Activated B cell treated with CpG ODN at 0.5 μM for 24 hours (primary cell): ENCODE measurements at places on chromosomes 6 and 20. TPM values are rescaled to one million over a fixed set of nuclear protein-coding genes. Genes with fewer than 3 reads are reported as not detected.

GRCh38 chr6:39137245-39137644, 22.3 kb upstream of the SAYSD1 start:
- no peak for DNase-seq

DNA sequence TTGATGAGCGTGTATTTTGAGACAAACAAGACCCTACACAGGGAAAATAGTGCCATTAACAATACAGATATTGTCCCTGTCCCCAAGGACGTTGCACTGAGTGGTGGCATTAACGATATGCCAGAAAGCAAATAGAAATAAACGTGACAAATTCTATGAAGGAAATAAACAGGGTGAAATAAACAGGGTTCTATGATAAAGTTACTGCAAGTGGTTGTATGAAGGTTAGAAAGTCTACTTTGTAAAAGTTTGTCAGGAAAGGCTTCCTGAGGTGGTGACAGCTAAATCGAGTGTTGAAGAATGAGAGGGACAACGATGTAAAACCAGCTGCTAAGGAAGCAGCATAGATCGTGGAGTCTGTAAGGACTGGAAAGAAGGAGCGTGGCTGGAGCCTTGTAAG, 380.2 kb downstream of the LAMA2 start:
- no peak for DNase-seq

DNA sequence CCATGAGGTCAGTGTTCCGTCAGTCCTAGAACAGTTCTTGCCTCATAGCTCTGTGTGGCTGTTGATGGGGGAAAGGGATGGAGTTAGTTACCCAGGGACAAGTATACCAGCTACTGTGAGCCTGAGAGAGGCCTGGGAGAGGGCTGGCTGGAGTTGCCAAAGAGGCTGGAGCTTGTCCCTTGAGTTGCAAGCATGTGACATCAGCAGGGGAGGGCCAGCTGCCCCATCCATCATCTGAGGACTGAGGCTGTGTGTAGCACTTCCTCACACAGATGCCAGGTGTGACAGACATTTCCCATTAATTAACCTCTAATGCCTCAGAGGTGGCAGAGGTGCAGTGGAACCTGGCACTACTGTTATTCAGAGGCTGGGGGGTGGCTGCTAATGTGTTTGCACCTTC, 131.6 kb downstream of the PHACTR3 start:
- DNase-seq: no peak

- no peak for DNase-seq
Measured at GRCh38 chr6:118750143-118750542, 98.8 kb upstream of the CEP85L start.

DNA sequence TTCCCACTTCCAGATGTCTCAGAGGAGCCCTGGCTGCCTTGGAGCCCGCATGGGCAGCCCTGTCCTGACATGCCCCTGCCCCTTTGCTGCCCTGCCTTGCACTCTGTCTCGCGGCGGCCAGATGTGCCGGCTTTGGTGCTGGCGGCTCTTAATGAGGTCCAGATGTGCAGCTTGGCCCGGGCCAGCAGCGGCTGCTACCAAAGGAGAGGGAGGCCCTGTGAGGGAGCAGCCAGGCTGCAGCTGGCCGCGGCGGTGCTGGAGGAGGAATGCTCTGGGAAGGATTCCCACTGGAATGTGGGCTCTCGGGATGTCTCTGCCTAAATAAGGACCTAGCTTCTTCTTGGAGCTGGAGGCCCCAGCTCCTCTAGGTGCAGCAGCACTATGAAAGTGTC, 72.4 kb downstream of the FGD2 start:
- DNase-seq: no peak

DNA sequence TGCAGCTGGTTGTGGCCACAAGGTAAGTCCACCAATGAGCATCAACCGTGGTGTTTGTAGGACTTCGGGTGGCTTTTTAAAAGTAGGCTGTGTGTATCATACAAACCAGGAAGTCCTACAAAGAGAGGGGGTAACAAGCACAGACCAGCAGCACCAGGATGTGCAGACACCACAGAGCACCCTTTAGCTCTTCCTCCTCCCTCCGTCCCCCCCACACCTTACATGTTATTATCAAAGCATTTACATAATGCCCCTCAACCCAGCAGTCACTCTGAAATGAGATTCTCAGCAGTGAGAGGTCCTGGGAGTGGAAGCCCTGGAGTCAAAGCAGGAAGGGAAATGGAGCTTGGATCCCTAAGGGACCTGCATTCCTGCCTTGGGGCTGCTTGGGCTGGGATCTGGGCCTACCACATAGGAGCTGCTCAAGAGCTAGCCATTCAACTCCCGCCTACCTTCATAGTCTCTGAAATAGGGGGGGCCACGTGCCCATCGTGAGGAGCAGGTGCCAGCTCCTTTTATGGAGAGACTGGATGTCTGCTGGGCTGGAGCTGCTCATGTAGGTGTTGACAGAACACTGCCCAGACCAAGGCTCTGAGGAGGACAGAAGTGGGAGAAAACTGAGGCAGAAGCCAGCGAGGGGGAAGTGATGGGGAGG, 90.6 kb downstream of the PSMB1 start:
- DNase-seq: no peak

- DNase-seq: no peak
Measured at GRCh38 chr6:54260025-54260424, 48.2 kb upstream of the TINAG start.

- no peak for DNase-seq
Measured at GRCh38 chr6:26224940-26225847, 138.0 kb downstream of the HFE start.

DNA sequence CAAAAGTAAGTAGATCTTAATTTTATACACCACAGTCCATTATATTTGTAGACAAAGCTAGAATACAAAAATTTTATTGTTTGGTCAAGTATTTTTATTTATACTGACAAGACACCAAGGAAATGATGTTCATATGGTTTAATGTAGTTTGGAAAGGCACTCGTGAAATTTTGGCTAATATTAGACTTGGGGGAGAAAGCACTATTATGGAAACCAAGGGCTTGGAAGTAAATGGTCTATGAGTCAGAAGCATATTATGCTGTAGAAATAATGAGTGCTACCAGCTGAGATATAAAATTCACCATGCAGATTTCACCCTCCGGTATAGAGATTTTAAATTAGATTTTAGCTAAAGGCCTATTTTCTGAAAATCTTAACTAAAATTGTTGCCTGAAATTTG, 233.6 kb downstream of the KCNQ5 start:
- no peak for DNase-seq

GRCh38 chr20:32861446-32861845, 2.7 kb downstream of the EFCAB8 start:
- no peak for DNase-seq

DNA sequence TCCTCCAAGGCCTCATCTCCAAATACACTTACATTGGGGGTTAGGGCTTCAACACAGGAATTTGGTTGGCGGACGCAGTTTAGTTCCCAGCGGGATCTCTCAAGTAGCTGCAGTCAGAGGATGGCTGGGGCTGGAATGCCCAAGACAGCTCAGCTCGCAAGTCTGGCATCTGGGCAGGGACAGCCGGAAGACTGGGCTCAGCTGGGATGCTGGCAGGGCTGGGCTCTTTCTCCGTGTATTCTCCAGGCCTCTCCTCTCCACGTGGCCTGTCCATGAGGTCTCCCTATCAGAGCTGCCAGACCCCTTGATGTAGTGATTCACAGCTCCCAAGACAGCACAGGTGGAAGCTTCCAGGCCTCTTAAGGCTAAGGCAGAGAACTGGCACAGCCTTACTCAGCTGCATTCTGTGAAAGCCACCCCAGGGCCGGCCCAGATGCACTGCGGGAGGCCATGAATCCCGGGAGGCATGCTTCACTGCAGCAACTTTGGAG, 5.0 kb downstream of the FGD2 start:
- DNase-seq: no peak

DNA sequence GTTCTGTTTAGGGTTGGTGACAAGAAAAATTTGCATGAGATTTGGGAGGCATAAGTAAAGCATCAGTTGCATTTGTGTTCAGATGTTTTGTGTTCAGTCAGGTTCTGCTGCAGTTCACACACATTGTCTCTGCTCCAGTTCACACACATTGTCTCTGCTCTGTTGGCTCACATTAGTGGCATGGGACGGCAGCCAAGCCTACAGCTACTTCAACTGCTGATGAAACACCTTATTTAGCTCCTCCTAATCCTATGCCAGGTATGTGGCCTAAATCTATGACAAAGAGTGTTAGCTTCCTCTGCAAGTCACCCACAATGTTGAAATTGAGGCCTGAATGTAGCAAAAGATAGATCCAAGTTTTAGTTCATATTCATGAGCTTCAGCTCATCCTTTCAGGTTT, 278.1 kb upstream of the SYNCRIP start:
- DNase-seq: no peak

- DNase-seq: no peak
Measured at GRCh38 chr6:6569811-6570164, 18.7 kb upstream of the LY86 start.

Gene OR2B6
- total RNA-seq: not detected in 2 replicates

Gene ZNF184
- 8.1 and 8.6 TPM in 2 replicates for total RNA-seq

Gene TFEB
- 203 and 205 TPM in 2 replicates for total RNA-seq

Gene MAP1LC3A
- total RNA-seq: 1.6 TPM in 2 replicates
